Foreskin keratinocyte (primary cell): ENCODE measurements at places on chromosomes 12 and 14.
A peak's percentile ranks its signal among the peaks of the same experiment; 100 is the strongest.

DNA sequence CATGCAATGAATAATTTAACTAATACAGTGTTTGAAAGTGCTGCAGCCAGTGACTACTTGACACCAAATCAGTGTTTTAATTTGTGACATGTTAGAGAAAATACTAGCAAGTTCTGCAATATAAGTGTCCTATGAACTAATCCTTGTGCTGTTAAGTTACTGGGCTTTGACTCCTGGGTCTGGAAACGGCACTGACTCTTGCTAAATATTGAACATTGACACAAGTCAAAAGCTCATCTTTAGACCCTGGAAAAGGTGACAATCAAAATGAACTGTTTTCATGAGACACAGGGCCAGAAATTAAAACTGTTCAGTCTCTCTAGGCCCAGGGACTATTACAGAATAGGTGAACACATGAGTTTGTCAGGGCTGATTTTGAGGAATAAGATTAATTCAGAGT is 268.1 kb downstream of the IPO8 start:
- no peak for DNase-seq

DNA sequence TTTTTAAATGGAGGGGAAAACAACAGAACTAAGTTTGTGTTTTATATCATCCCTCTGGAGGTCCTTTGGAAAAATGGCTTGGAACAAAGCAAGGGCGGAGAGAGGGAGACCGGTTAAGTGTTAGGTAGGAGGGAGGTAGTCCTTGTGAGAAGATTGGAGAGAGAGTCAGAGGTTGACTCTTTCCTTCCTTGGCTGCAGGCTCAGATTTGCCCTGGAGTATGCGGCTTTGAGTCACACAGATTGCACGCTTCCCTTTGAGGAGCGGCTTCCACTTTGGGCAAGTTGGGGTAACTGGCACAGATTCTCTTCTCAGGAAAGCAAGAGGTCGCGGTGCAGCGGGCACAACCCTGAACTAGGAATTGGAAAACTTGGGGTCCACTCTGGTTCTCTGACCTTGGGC is 9.9 kb downstream of the SOCS2 start:
- DNase-seq = peak; percentile 58

DNA sequence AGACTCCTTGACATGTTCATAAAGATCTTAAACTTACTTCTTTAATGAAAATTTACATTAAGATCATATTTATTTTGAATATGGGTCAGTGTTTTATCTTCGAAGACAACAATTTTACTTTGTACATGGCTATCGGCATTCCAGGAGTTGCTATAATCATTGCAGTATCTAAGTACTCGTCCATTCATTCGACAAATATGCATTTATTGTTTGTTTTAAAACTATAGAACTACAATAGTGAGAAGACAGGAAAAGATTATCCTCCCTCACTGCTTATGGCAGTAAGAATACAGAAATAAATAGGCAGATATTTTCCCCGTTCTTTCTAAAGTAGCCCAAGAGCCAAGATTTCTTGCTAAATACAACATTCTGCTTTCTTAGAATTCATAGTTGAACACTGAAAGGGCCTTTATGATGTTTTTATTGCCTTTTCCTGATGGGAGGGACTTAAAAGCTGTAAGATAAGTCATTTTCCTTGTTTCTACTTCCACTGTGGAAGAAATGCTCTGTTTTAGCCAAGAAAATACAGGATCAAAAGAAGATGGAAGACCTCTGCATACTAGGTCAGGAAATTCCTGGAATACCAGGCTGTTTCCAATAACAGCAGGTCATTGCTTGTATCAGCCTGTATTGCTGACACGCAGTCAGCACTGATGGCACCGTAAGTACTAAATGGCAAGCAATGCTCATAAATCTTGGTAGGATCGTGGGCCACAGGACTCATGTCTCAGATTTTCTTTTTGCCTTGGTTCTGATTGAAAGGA is 521.0 kb upstream of the ATP2B1 start:
- DNase-seq = peak; percentile 72

GRCh38 chr14:105076296-105076804 is 11.1 kb upstream of the GPR132 start:
- no peak for DNase-seq

DNA sequence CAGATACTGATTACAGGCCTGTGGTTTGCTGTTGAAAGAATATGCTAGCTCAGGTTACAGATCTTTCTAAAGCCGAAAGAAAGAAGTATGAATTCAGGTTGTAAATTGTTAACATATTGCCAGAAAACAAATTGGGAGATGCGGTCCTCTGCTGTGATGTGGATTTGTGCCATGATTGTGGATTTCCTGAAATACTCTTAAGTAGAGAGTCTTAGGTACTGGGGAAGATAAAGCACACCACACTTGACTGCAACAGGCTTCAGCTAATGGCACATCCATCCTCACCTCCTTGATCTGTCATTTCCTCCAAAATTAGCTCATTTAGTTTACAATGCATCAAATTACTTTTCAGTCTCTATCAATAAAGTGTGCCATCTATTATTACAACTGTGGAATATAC is 279.2 kb downstream of the SYT1 start:
- DNase-seq = no peak

GRCh38 chr14:50342221-50343078 is 30.3 kb downstream of the DMAC2L start:
- DNase-seq = no peak

GRCh38 chr12:131989021-131989420 is 39.3 kb downstream of the EP400 start:
- DNase-seq = no peak

- DNase-seq = no peak
These were observed 1908.1 kb upstream of the SEL1L start for GRCh38 chr14:83441801-83442200.

DNA sequence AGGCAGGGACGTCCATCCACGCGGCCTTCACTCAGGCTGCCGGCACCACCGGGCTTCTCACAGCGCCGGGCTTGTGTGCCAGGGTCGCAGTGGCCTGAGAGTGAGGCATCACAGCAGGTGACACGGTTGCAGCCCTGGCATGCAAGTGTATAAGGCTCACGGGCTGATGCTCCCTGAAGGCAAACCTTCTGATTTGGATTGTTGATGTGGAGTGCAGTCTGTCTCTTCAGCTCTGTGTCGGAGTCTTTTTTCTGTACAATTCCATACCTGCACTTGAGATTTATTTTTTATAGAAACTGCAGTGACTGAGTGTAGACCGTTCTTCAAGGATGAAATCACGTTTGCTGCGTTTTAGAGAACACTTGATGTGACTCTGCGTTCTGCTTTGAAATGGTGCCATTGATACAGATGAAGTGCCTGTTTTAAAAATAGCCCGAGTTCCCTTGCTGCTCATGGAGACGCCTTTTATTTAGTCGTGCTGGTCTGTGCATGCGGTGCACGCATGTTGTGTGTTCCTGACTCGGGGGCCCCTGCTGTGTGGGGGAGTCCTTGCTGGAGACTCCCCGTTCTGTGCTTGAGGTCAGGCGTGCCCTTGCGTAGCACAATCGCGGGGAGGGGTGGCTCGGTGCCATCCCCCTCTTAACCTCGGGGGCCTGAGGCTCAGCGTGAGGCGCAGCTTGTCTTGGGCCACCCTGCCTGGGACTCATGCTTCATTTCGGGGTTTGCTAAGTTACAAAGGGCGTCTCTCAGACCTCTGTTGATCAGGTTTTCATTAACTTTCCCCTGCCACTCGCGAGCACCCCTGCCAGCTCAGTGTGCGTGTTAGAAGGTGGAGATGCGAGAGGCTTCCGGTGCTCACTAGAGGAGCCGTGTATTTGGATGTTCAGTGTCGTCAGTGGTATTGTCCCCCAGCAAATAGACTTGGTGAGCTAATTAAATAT is 21.6 kb upstream of the AMN start:
- DNase-seq = no peak

- DNase-seq = no peak
These were observed 13.6 kb downstream of the TTC8 start for GRCh38 chr14:88838015-88838414.

DNA sequence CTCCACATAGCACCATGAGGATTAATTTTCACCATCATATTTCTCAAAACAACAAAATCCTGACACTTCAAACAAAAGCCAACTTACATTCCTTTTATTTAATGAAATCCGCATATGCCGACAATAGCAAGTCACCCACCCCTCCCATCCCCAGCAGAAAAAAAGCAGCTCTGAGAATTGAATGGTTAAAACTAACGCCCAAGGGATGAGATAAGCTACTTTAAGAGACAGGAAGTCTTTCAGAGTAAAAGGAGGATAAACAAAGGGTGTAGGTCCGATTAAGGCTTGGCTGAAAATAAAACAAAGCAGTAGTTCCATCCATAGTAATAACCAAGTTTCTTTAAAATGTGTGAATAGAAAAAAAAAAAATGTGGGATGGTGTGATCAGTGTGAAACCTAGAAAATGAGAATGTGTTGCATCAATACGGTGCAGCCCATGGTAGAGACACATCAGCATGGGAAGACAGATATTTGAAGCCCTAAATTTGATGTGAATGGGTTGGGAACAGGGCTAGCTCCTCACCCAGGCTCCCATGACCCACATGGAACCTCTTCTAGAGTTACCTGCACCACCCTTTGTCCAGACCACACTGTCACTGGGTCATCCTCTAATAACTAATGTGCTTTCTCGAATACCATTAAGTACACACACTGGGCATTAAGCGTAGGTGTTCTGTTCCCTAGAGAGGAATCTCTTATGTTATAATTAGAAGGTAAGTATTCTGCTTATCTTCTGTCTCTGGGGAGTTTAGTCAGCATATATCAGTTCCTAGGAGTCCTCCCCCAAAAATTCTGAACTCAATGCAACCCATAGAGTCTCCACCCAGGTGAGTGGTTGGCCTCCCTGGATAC is 31.7 kb downstream of the RTRAF start:
- no peak for DNase-seq

GRCh38 chr12:78865516-78865915 is 942 bp downstream of the SYT1 start:
- no peak for DNase-seq

GRCh38 chr12:122659579-122659978 is 43.6 kb downstream of the HCAR2 start:
- DNase-seq = no peak

DNA sequence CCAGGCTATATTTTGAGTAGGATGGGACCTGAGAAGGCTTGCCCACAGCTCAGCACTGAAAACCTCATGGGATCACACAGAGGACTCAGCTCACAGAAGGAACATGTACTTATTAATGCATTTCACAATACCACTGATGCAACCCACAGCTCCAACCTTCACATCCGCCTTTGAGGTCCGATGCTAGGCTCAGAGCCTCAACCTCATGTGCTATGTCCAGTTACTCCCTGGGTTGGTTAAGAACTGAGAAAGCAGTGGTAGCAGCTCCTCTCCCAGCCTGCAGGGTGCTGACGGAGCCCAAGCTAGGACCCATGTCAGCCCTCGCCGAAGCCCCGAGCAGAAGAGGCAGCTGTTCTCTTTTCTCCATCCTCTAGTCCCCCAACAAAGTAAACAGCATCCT is 52.9 kb downstream of the SPTB start:
- DNase-seq = no peak

DNA sequence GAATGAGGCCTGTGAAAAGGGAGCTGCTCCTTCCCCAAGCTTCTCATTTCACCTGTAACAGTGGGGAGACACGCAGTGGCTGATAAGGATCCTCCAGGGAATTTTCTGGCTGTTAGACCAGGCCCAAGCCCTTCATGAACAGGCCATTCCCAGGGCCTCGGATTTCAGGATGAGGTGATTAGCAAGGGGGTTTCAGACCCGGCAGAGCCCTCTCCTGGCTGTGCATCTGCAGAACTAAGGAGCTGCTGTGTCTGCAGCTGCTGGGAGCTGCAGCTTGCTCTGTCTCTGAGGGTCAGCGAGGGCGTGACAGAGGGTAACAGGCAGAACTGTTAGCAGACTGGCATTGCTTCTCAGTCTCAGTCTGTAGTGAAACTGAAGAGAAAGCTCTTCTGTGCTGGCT is 110.4 kb downstream of the KCNA5 start:
- no peak for DNase-seq

GRCh38 chr12:110794623-110795280 is 52.0 kb upstream of the CCDC63 start:
- DNase-seq = no peak

DNA sequence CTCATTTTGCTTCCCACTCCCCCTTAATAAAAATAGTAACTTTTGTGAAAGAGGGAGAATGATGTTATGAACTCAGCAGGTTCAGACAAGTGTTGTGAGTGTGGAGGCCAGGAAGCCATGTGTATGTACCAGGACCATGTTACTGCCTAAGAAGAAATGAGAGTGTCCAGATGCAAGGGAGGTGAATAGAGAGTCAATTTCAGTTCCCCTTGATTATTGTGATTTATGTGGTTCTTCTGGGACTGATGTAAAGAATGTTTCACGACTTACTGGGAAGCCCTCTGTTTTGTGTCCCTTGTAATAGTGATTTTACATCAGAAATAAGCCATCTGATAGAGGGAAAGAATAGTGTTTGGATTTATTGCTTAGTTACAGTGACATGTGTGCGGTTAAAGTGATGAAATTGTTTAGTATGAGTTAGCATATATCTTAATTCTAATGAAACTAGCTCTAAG is 32.5 kb downstream of the FBXO34 start:
- DNase-seq = peak; percentile 40

GRCh38 chr12:85138833-85139232 is 102.7 kb downstream of the LRRIQ1 start:
- DNase-seq = no peak

- DNase-seq = peak; percentile 65
These were observed 20.0 kb downstream of the BORCS5 start for GRCh38 chr12:12376646-12377448.

GRCh38 chr14:31380106-31380505 is 40.2 kb downstream of the HEATR5A start:
- DNase-seq = no peak

DNA sequence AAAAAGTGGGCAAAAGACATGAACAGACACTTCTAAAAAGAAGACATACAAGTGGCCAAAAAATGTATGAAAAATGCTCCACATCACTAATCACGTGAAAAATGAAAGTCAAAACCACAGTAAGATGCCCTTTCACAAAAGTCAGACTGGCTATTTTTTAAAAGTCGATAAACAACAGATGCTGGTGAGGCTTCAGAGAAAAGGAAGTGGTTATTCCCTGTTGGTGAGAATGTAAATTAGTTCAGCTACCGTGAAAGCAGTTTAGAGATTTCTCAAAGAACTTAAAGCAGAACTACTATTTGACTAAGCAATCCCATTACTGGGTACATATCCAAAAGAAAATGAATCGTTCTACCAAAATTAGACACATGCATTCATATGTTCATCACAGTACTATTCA is 237.0 kb downstream of the KIF21A start:
- no peak for DNase-seq

GRCh38 chr14:92649066-92649465 is 99.4 kb downstream of the LGMN start:
- no peak for DNase-seq

DNA sequence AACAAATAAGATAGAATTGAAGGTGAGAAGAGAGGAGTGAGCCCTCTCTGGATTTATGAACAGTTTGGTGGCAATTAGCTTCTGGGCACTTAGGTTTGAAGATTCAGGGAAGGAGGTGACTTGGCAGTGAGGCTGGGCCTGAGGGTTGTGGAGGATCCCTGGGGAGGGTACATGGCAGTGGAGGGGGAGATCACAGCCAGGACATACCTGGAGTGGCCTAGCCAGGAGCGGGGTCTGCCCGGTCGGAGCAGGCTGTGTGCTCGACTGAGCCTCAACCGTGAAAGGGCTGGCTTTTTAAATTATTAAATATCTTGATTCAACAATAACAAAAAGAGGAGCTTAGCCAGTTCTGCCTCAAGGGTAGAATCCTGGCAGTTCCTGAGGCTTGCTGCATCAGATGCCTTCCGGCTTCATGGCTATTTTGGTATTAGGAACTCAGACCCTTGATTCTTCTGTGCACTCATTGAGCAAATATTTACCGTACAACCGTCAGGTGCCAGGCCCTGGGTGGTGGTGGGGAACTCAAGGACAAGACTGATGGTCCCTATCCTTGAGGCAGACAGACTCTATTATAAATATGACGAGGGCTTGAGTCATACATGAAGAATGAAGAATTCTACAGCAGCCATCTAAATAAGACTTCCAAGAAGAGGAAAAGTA is 73.4 kb downstream of the SPTB start:
- peak; percentile 94 for DNase-seq
